ENCODE measurements at places on chromosomes 13 and 19.

DNA sequence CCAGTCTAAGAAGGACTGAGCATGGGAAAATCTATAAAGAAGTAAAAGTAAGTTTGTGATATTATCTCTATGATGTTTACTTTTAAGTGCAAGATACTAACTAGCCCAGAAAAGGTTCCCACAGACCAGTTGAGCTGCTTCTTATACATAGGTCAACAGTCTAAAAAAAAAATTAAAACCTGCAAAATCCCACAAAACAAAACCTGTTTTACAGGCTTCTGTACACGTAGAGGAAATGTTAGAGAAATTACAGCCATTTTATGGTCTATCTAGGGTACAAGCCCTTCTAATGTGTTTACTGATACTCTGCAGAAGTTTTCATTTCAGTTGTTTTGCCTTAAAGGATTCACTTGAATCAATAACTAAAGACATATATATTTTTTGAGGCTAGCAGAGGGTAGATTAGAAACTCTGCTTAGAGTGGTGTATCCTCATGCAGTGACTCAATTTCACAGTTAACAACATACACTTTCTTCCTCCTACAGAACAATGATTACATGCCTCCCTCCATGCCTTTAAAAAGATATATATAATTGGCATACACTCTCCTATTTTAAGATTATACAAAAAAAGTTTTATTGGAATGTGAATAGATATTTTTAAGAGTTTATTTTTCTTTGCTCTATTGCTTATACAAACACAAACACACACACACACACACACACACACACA, 43.9 kb downstream of the CAB39L start:
- DNase-seq, result no peak

DNA sequence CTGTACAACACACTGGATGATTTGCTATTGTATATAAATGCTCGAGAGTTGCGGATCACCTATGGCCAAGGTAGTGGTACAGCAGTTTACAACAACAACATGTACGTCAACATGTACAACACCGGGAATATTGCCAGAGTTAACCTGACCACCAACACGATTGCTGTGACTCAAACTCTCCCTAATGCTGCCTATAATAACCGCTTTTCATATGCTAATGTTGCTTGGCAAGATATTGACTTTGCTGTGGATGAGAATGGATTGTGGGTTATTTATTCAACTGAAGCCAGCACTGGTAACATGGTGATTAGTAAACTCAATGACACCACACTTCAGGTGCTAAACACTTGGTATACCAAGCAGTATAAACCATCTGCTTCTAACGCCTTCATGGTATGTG, 21.5 kb downstream of the OLFM4 start:
- no peak for DNase-seq

DNA sequence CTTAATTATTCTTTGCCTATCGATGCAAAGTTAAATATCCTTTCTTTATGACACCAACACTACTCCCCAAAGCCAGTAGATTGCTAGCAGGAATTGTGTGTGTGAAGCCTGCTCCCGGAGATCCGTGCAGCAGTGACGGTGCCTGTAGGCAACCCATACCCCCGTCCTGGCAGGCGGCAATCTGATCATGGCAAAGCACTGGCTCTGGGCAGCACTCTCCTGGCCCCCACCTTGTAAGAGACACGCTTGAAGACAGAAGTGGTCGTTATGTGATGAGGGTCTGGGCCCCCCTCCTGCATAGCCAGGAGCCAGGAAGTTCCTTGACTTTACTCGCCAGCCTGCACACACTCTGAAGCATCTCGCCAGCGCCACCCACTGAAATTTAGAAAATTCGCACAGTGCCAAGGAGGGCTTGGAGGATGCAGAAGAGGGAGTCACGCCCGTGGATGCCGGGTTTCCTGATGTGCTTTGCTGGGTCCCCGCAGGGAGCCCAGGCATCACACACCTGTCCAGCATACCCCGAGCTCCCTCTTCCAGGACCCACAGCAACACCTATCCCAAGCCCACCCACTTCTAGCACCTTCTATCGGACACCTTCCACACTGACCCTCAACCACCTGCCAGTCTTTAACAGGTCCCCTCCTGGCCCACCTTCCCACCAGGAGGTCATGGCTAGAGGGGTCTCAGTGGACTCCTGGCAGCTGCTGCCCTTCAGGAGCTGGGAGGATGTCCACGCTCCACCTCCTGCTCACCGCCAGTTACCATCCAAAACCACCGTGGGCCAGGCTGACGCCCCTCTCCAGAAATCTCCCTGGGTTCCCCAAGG, 54.5 kb downstream of the CEBPG start:
- no peak for DNase-seq

GRCh38 chr13:25819856-25820530, 231.8 kb downstream of the SHISA2 start:
- no peak for DNase-seq

- DNase-seq, result peak; percentile 6
These were observed 4.9 kb downstream of the CCDC122 start for GRCh38 chr13:43874504-43875092.

DNA sequence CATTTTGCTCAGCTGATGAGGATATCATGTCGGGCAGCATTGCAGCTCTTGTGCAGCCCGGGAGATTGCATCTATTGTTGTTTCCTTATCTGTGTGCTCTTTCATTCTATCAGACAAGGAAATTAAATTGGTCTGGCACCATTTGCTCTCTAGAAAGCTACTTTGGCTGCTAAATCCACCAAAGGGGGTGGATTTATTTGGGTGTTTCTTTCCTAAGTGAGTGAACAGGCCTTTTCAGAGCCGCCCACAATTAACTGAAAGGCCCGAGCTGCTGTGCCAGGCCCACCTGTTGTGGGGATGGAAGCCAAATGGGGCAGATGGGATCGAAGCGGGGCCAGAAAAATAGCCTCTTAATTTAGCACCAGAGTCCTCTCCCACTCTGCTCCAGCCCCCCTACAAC, 99.4 kb downstream of the DNAJC15 start:
- no peak for DNase-seq

- DNase-seq, result no peak
These were observed 23.5 kb downstream of the DYRK1B start for GRCh38 chr19:39810424-39810823.

DNA sequence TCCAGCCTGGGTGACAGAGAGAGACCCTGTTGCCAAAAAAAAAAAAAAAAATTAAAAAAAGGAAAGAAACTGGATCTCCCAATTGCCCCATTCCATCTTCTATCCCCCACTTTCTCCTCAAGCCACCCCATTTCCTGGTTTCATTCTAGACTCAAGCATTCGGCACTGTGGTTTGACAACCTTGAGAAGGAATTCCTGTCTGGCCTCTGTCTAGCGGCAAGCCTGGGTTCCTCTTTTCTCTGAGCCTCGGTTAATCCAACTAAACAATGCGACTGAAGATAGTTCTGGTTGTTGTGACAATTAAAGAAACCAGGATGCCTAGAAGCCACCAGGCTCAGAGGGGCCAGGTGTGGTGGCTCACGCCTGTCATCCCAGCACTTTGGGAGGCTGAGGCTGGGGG, 3.3 kb upstream of the C3 start:
- no peak for DNase-seq

GRCh38 chr13:113052971-113053370, 52.6 kb upstream of the F7 start:
- DNase-seq, result no peak

GRCh38 chr13:91127995-91128394, 219.5 kb upstream of the MIR17HG start:
- DNase-seq, result no peak

Measured in CD4-positive, alpha-beta T cell treated with Interleukin-6 at 100 ng/mL for 8 hours (primary cell).